Breast epithelium (tissue), 4 donors: ENCODE measurements at places on chromosomes 1 and 21. TPM values are rescaled to one million over a fixed set of nuclear protein-coding genes. Genes with fewer than 3 reads are reported as not detected.

Gene GRHL3
- not detected for total RNA-seq

Gene ZSCAN20
- total RNA-seq, result 7.9 TPM

Gene SLC1A7
- total RNA-seq, result not detected

Gene RIPK4
- total RNA-seq, result not detected

Gene SDE2
- total RNA-seq, result 17.6 TPM

Gene FGR
- total RNA-seq, result 22.1 TPM

Gene CCDC24
- 12.3 TPM for total RNA-seq

- H3K36me3 ChIP-seq, result no peaks in the 10 kb centered on the region
- no peaks in the 10 kb centered on the region for H3K4me1 ChIP-seq
- peak overlapping the region; percentile 47 for H3K4me3 ChIP-seq
- H3K27ac ChIP-seq, result no peak overlapping the region
These were observed 771 bp upstream of the NTNG1 start for GRCh38 chr1:107139833-107140702.

GRCh38 chr1:212132025-212132424, 96.5 kb downstream of the DTL start:
- H3K36me3 ChIP-seq, result no peaks in the 10 kb centered on the region
- no peak for DNase-seq
- H3K4me1 ChIP-seq, result no peaks in the 10 kb centered on the region
- H3K27ac ChIP-seq, result no peak overlapping the region
- H3K27me3 ChIP-seq, result no peaks in the 10 kb centered on the region
- H3K4me3 ChIP-seq, result no peak overlapping the region

- H3K4me3 ChIP-seq, result no peak overlapping the region
- peak overlapping the region; percentile 68 for H3K27ac ChIP-seq
- peak; percentile 37 for DNase-seq
- no peaks in the 10 kb centered on the region for H3K27me3 ChIP-seq
- H3K4me1 ChIP-seq, result no peaks in the 10 kb centered on the region
- H3K36me3 ChIP-seq, result no peaks in the 10 kb centered on the region
These were observed 29.7 kb downstream of the PADI2 start for GRCh38 chr1:17089506-17089905.

DNA sequence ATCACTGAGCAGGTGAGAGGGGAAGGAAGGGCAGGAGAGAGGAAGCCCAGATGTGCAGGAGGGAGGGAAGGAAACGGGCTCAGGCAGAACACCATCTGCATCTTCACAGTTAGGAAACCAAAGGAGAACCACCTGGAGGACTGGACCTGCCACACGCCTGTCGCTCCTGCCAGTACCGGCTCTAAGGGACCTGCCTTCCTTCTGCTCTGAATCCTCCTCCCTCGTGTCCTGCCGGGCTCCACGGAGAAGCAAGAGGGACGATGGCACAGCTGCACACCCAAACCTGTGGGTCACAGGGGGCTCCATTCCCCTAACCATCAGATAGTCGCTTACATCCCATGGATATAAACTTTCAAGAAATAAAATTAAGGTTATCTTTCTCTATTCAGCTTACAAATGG, 56.1 kb downstream of the TOR1AIP2 start:
- no peak overlapping the region for H3K4me3 ChIP-seq
- DNase-seq, result no peak

- H3K27me3 ChIP-seq, result no peaks in the 10 kb centered on the region
- no peaks in the 10 kb centered on the region for H3K4me1 ChIP-seq
- no peak for DNase-seq
- no peak overlapping the region for H3K4me3 ChIP-seq
- no peaks in the 10 kb centered on the region for H3K36me3 ChIP-seq
These were observed 31.9 kb downstream of the NSL1 start for GRCh38 chr1:212759683-212760082.

GRCh38 chr21:35057428-35057827, 8.3 kb upstream of the RUNX1 start:
- no peak overlapping the region for H3K27ac ChIP-seq
- no peaks in the 10 kb centered on the region for H3K36me3 ChIP-seq
- H3K4me3 ChIP-seq, result no peak overlapping the region
- H3K27me3 ChIP-seq, result no peaks in the 10 kb centered on the region

- H3K36me3 ChIP-seq, result no peaks in the 10 kb centered on the region
- H3K4me1 ChIP-seq, result peaks cover 52% of the 10 kb centered on the region
- H3K27ac ChIP-seq, result peak overlapping the region; percentile 96
- H3K4me3 ChIP-seq, result peak overlapping the region; percentile 80
- no peak for DNase-seq
- H3K27me3 ChIP-seq, result no peaks in the 10 kb centered on the region
These were observed 3.6 kb downstream of the SKI start for GRCh38 chr1:2231532-2232254.

- H3K36me3 ChIP-seq, result no peaks in the 10 kb centered on the region
- no peaks in the 10 kb centered on the region for H3K4me1 ChIP-seq
- H3K4me3 ChIP-seq, result no peak overlapping the region
- no peak overlapping the region for H3K27ac ChIP-seq
- no peaks in the 10 kb centered on the region for H3K27me3 ChIP-seq
These were observed 26.8 kb upstream of the UBE2U start for GRCh38 chr1:64176659-64177058.

GRCh38 chr1:151799179-151800022, 5.8 kb downstream of the LINGO4 start:
- no peaks in the 10 kb centered on the region for H3K27me3 ChIP-seq
- H3K4me3 ChIP-seq, result no peak overlapping the region
- no peak overlapping the region for H3K27ac ChIP-seq
- no peak for DNase-seq
- no peaks in the 10 kb centered on the region for H3K36me3 ChIP-seq

DNA sequence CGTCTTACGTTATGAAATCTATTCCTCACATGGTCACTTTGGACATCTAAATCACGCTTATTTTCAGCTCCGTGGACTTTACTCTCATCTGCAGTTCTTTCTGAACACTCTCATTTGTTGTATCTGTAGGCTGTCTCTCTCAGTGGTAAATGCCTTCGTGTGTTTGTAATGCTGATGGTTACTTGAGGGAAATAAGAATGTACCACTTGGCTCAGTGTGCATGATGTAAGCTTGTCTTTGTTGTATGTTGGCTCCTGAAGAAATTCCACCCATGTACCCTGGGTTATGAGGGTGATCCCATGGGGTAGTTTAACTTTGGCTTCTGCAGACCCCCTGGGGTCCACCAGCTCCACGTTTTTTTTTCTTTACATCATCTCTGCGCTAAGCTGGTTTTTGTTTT, 378.4 kb downstream of the SETD4 start:
- no peaks in the 10 kb centered on the region for H3K36me3 ChIP-seq
- no peak overlapping the region for H3K4me3 ChIP-seq
- H3K27ac ChIP-seq, result no peak overlapping the region
- no peaks in the 10 kb centered on the region for H3K4me1 ChIP-seq
- no peaks in the 10 kb centered on the region for H3K27me3 ChIP-seq

- DNase-seq, result no peak
- H3K27ac ChIP-seq, result no peak overlapping the region
- H3K27me3 ChIP-seq, result no peaks in the 10 kb centered on the region
- H3K4me1 ChIP-seq, result no peaks in the 10 kb centered on the region
- no peaks in the 10 kb centered on the region for H3K36me3 ChIP-seq
- H3K4me3 ChIP-seq, result no peak overlapping the region
These were observed 47.6 kb downstream of the FCRL3 start for GRCh38 chr1:157652859-157653493.

DNA sequence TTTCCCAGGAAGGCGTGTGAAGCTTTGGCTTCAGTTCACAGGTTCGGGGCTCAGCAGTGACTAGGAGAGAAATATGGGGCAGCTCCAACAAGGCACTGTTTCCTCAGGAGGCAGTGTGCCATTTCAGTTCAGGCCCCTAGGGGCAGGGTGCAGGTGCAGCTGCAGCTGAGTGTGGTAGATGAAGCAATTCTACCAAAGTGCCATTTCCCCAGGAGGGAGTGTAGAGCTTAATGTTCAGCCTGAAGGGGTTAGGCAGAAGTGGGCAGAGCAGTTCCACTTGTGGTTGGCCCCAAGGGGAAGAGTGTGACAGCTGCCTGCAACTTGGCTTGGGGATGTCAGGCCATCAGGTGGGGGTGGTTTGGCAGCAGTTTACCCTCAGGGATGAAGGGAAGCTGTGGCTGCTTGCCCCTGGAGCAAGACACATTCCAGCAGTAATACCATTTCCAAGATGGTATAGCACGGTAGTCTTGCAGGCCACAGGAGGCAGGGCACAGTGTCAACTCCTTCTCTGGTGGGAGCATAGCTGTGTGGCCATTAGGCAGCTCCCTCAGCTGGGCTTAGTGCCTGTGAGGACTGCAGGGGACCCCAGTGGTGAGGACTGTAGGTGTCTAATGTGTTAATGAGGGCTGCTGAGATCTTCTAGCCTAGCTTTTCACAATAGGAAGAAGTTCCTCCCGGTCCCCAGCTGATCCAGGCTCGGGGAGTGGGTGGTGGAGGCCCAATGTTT, 34.7 kb downstream of the RGSL1 start:
- H3K4me1 ChIP-seq, result no peaks in the 10 kb centered on the region
- no peaks in the 10 kb centered on the region for H3K36me3 ChIP-seq
- no peaks in the 10 kb centered on the region for H3K27me3 ChIP-seq

- no peaks in the 10 kb centered on the region for H3K36me3 ChIP-seq
- no peaks in the 10 kb centered on the region for H3K27me3 ChIP-seq
- H3K4me1 ChIP-seq, result no peaks in the 10 kb centered on the region
- H3K27ac ChIP-seq, result no peak overlapping the region
These were observed 82.1 kb downstream of the RAVER2 start for GRCh38 chr1:64826991-64827390.

GRCh38 chr1:27132147-27132546, 22.8 kb downstream of the SLC9A1 start:
- H3K27me3 ChIP-seq, result no peaks in the 10 kb centered on the region
- H3K36me3 ChIP-seq, result no peaks in the 10 kb centered on the region
- no peak overlapping the region for H3K4me3 ChIP-seq
- H3K27ac ChIP-seq, result peak overlapping the region; percentile 50

GRCh38 chr1:46369542-46370213, 24.4 kb upstream of the FAAH start:
- no peak for DNase-seq
- no peaks in the 10 kb centered on the region for H3K27me3 ChIP-seq
- H3K27ac ChIP-seq, result no peak overlapping the region

DNA sequence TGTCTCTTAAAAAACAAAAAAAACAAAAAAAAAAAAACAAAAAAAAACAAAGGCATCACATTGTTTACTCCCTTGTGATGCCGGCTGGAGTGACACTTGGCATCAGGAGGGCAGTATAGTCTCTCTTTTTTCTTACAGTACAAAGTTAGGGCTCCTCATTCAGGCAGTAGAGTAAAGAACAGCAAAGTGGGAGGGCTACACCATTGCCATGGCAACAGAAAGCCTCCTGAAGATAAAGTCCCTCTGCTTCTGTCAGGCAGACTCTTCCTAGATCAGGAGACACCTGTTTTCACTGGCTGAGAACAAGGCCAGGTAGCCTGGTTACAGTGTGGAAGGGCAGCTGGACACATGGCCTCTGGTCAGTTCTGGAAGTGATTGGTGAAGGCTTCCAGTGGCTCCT, 41.3 kb upstream of the RAB3GAP2 start:
- no peaks in the 10 kb centered on the region for H3K36me3 ChIP-seq
- H3K4me1 ChIP-seq, result no peaks in the 10 kb centered on the region
- H3K4me3 ChIP-seq, result no peak overlapping the region
- H3K27ac ChIP-seq, result no peak overlapping the region

DNA sequence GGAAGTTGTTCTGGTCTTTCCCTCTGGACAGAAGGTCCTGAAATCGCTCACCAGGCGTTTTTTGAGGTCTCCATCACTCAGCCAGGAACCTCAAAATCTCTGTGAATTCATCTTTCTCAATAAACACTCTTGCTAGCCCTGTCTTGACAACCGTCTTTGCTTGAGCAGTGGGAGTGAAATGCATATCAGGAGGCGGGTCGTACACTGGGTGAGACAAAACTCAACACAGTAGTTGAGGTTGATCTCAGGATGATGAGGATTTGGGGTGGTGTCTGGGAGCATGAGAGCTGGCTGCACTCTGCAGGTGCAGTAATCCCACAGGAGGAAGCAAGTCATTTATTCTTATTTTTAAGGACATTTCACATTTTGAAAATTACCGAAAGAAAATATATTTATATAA, 1.9 kb downstream of the GPR25 start:
- DNase-seq, result no peak
- no peaks in the 10 kb centered on the region for H3K36me3 ChIP-seq
- H3K4me1 ChIP-seq, result no peaks in the 10 kb centered on the region
- H3K27me3 ChIP-seq, result peaks cover 43% of the 10 kb centered on the region
- no peak overlapping the region for H3K27ac ChIP-seq
- H3K4me3 ChIP-seq, result no peak overlapping the region

DNA sequence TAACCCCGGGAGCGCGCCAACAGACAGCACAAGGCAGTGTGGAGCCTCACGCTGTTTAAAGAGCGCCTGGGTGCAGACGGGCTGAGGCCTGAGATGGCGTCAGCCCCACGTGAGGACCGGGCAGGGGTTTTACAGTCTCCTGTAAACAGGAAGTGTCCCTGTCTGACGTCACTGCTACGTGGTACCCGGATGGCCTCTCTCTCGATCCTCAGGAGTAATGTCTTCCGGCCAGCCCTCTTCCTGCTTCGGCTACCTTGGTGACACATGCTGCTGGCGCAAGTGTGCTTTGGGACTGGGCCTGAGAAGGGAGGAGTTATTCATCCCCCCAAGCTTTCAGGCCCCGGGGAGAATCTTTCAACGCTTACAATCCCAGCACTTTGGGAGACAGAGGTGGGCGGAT, 41.2 kb downstream of the CNST start:
- no peaks in the 10 kb centered on the region for H3K27me3 ChIP-seq
- DNase-seq, result no peak
- H3K4me1 ChIP-seq, result no peaks in the 10 kb centered on the region
- H3K4me3 ChIP-seq, result no peak overlapping the region
- peak overlapping the region; percentile 85 for H3K27ac ChIP-seq

DNA sequence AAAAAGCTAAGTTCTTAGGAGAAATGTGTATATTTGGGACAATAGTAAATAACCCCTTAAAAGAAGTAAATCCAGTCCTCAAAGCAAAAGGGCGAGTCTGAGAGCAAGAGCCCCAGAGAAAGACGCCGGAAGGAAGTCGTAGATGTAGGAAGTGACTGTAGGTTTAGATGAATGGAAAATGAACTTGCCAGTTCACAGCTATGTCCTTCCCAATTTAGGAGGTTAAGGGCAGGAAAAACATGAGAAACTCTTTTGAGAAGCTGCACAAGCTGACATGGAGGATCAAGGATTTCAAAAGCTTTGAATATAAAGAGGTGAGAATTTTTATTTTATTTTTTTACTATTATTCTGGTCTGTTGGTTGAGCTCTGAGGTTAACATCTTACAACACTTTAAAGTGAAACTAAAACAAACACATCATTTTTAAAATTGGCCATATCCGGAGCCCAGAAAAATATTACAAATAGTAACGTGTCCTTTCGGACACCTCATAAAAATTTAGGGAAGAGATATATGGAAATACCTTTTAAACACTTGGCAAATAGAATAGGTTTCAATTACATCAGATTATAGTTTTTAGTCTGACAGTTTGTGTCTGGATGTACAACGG, 1178.6 kb downstream of the MRPL39 start:
- peak overlapping the region; percentile 39 for H3K4me3 ChIP-seq
- no peaks in the 10 kb centered on the region for H3K27me3 ChIP-seq
- no peaks in the 10 kb centered on the region for H3K36me3 ChIP-seq
- no peak overlapping the region for H3K27ac ChIP-seq
- no peak for DNase-seq

DNA sequence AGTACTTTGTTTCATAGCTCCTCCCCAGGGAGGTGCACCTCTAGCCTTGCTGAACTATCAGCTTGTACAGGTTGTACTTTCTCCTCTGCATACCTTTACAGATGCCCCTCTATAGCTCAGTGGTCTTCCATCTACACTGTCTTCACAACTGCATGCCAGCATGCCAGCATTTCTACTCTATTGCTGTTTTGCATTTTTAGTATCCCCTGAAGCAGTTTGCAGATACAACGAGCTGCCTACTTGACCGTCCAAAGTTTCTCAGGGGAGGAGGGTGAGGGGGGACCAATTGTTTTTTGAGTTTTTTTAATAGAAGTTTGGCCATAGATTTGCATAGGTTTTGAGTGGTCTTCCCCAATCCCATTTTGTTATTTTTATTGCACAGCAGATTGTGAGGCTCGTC, 27.6 kb upstream of the CTH start:
- no peak overlapping the region for H3K27ac ChIP-seq
- no peak overlapping the region for H3K4me3 ChIP-seq
- no peaks in the 10 kb centered on the region for H3K36me3 ChIP-seq
- no peaks in the 10 kb centered on the region for H3K27me3 ChIP-seq
- no peaks in the 10 kb centered on the region for H3K4me1 ChIP-seq
